Activated CD4-positive, alpha-beta T cell treated with anti-CD3 and anti-CD28 coated beads, Interleukin-2, amount 10 ng/mL, durations not matched to agents 7 days and 5 days (primary cell): ENCODE measurements at places on chromosomes 12 and 14.

DNA sequence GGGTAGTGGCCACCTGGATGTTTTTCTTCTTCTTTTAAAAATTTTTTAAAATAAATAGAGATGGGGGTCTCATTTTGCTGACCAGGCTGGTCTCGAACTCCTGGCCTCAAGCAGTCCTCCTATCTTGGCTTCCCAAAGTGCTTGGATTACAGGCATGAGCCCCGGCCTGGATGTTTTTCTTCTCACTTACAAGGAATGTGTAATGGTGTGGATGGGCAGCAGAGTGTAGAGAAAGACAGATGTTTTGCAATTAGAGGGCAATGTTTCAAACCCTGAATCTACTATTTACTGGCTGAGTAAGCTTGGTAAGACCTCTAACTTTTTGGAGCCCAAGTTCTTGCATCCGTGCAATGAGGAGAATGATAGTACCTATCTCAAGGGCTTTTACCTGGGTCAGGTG is 48.1 kb downstream of the ADCK1 start:
- DNase-seq: no peak

DNA sequence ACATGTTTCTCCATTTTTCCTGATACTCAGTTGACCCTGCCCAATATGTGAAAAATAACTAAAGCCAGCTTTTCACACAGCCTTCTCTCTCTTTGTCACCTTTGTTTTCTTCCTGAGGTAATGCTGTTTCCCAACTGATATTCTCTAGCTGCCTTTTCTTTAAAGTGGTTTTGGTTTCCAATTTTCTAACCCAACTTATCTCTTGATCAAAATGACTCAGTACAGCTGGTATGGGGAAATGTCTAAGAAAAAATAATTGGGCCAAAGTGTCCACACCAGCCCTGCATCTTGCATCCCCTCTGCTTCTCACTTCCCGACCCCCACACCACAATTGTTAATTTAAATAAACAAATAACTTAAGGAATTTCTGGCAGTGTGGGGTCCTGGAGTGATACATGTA is 193.8 kb downstream of the SYT1 start:
- no peak for DNase-seq

DNA sequence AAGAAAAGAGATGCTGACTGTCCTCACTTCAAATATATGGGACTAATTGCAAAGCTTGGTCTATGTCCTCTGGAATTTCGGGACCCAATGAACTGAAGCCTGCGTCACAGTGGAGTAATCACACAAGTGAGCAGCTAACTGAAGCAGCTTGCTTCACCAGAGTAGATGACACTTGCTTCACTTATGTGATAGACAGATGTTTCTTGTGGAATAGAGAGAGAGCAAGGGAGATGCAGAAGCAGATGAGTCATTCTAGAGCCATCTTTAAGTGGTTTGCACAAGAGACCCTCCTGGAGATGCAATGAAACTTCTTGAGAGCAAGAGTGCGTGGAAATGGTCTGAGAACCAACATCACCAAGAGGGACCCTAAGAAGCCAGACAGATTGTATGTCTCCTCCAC is 1537.1 kb upstream of the FLRT2 start:
- DNase-seq: no peak

DNA sequence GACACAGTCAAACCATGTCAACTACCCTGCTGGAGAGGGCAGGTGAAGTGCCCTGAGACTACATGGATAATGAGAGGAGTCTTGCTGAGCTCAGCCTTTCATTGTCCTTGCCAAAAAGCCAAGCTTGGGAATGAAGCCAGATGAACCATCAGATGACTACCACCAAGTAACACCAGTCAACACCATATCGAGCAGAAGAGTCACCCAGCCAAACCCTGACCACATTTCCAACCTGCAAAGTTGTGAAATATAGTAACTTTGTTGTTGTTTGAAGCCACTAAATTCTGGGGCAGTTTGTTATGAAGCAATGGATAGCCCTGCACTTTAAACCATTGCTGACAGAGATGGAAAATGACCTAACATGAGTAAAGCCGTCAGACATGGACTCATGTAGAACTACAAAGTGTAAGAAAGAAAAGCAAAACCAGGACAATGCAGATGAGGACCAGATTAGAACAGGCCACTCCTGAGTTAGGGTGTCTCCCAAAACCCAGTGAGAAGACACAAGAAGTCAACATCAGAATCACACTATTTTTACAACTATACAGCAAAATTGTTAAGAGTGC is 12.5 kb upstream of the CRADD start:
- DNase-seq: no peak

GRCh38 chr14:59687663-59688062 is 111.1 kb upstream of the CCDC175 start:
- no peak for DNase-seq

DNA sequence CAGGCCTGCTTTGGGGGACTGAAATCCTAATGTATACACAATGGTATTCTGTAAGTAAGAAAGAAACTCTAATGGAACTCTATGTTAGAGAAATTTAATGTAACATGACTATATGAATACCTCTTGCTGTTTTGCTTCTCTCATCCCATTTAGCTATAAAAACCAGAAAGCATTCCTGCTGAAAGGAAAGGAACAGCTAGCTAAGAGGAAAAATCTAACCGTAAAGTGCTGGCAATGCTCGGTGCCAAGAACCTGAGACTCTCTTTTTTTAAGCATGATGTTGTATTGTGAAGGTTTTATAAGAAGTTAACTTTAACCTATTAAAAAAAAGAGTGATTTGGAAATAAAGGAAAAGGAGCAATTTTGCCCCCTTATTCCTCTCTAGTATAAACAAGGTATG is 75.6 kb upstream of the DACT1 start:
- DNase-seq: no peak

GRCh38 chr14:34722723-34723545 is 8.5 kb upstream of the CFL2 start:
- DNase-seq: peak; percentile 35

DNA sequence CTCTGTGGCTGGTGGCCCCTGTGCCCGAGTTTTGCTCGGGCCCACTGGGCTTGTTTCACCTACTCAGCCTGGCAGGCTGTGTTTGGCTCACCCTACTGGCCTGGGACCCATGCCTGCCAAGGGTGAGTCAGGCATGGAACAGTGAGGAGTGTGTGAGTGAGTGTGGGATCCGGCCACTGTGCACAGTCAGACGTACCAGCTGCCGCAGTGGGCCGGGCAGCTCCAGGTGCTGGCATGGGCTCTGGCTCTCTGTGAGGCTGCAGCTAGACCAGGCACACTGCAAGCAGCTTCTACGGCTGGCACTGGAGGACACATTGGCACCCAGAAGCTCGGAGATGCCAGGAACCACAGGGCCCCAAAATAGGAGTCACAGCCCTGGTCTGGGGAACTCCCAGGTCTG is 40.6 kb downstream of the HSD17B6 start:
- no peak for DNase-seq

DNA sequence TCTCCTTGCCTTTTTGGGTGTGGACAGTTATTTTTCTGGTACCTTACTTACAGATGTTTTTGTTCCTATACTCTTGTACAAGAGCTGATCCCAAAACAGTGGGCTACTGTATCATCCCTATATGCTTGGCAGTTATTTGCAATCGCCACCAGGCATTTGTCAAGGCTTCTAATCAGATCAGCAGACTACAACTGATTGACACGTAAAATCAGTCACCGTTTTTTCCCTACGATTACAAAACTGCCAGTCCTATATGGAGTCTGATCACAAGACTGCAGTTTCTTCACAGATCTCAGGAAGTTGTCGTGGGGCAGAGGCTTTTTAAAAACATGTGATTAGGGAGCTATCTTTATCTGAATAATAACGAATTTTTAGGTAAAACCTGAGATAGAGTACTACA is 1.3 kb downstream of the LYSET start:
- no peak for DNase-seq

DNA sequence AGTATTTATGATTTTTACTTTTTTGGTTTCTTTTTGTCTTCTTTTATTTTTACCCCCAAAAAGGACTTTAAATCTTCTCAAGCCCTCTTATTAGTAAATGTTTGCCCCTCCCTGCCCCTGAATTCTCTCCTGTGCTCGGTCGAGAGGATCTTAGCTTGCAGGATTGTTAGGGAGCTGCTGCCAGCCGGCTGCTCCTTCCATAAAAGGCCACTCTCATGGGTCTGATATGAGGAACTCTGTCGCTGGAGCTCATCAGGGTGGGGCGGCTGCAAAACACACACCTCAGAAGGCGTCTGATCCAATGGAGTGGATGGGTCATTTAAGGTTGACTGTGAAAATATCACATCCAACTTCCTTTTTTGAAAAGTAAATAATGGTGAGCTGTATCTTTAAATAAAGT is 8.5 kb downstream of the LTBR start:
- DNase-seq: no peak

DNA sequence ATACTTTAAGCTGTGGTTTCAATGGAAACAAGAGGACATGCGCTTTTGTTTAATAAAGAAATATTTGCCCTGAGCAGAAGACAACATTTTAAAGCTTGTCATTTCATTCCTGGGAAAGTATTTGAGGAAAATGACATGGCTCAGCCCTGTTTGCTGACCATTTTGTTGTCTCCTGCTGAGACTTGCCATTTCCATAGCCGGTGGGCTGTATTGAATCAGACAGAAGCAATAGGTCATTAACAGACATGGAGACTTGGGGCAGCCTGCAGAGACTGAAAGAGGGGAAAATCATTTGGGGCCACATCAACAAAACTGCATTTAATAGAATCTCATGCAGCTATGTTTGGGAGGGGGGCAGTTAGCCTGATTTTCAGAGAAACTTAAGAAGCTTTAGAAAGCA is 443.0 kb downstream of the NPAS3 start:
- DNase-seq: no peak

GRCh38 chr12:123032736-123033391 is 52.4 kb downstream of the ARL6IP4 start:
- DNase-seq: no peak

DNA sequence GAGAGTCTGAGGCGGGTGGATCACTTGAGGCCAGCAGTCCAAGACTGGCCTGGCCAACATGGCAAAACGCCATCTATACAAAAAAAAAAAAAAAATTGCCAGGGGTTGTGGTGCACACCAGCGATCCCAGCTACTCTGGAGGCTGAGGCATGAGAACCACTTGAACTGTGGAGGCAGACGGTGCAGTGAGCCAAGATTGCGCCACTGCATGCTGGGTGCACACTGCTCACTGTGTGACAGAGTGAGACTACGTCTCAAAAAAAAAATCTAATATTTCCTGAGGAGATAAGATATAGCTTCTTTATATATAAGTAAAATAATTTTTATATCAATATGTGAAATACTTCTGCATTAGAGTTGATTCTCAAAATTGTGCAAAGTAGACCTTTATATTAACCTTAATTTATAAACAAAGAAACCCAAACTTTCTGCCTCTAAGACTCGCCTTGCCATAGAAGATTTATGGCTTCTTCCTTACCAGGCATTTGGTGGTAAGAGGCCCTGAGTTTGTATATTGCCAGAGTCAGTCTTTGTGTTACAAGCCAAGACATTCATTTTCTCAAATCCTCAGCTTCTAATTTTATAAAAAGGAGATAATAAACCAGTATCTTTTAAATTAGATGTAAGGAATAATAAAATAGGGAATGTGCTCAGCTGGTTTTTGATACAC is 1226.7 kb downstream of the FLRT2 start:
- no peak for DNase-seq

- no peak for DNase-seq
Measured at GRCh38 chr12:54258201-54258681, 21.7 kb downstream of the CBX5 start.

- DNase-seq: peak; percentile 79
Measured at GRCh38 chr14:53152887-53153701, at the start of gene DDHD1. DDHD1 (minus strand) TSS chr14:53153323; CDS start chr14:53153098, 225 bp downstream.

- no peak for DNase-seq
Measured at GRCh38 chr12:102625819-102626218, 145.5 kb upstream of the IGF1 start.

DNA sequence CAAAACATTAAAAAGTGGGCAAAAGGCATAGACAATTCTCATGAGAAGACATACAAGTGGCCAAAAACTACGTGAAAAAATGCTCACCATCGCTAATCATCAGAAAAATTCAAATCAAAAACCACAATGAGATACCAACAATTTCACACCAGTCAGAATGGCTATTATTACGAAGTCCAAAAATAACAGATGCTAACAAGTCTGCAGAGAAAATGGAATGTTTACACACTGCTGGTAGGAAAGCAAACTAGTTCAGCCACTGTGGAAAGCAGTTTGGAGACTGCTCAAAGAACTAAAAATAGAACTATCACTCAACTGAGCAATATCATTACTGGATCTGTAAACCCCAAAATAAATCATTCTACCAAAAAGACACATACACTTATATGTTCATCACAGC is 76.2 kb downstream of the PRKD1 start:
- DNase-seq: no peak

DNA sequence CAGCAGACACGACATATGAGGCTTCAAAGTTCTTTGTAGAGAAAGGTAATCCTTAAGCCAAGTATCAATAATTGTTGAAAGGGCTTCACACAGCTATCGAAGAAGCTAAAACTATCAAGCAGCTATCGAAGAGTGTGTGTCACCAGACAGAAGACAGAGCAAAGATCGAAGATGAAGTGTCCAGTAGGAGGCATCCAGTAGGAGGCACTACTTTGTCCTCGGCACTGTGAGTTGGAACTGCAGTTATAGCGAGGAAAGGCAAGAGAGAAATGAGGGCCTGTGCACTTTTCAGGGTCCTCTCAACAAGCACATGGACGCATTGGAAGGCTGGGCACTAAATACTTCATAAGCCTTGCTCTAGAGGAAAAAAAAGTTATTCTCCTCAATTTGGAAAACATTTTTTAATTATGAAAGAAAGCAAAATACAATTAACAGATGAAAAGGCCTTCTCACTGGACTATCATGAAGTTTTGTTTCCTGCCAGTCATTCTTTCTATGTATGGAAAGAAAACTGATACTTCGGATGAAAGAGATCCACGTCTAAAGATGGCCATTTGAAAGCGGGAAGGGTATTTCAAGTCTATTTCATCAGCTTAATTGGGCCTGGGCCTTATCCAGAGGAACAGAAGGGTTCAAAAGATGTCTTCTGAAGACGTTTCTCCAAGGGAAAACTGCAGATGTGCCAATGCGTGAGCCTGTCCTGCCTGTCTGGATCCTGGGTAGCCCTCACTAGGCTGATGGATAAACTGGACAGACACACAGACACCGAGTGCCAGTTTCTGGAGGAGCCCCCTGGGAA is 174.5 kb downstream of the CALM1 start:
- DNase-seq: no peak

GRCh38 chr12:27163048-27163715 is 80.8 kb upstream of the C12orf71 start:
- DNase-seq: no peak

DNA sequence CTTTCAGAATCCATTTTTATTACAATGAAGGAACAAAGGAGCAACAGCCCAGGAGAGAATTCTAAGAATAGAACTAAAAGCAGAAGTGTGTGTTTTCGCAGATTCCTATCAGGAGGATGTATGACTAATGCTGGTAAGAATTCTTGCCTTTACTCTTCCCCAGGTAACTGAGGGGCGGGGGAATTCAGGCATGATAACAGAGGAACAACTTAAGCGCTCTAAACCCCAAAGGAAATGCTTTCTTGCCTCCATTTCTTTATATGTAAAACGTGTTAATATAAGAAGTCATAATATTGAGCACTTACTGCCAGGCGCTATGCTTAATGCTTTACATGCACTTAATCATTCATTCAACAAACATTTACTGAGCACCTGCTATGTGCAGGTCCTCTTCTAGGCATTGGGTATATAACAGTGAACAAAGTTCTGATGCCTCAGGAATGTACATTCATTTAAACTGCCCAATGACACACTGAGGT is 4.5 kb downstream of the HCAR1 start:
- no peak for DNase-seq

- DNase-seq: no peak
Measured at GRCh38 chr12:15664491-15664890, 124.7 kb downstream of the EPS8 start.
